ENCODE measurements at places on chromosomes 4 and X.

- DNase-seq = peak; percentile 100
These were observed at the start of gene GTPBP6 for GRCh38 chrX:318739-319578. Gene GTPBP6, minus strand, starts transcription at chrX:318796. Its CDS starts 9 bp downstream, at chrX:318787.

DNA sequence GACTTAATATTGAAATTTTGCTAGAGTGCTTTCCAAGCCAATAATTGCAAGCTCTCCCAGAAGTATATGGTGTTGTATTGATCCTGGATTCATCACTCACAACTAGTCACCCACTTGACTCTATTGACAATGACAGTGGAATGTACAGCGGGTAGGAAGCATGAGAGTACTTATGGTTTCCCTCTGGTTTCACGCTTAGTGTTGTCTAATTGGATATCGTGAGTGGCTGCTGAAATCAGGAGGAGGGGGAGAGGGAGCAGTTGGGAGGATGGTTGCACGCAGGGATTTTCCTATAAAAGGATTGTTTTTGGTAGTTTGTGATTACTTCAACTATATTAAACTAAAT lies 1819.5 kb upstream of the TENM3 start:
- DNase-seq = no peak

DNA sequence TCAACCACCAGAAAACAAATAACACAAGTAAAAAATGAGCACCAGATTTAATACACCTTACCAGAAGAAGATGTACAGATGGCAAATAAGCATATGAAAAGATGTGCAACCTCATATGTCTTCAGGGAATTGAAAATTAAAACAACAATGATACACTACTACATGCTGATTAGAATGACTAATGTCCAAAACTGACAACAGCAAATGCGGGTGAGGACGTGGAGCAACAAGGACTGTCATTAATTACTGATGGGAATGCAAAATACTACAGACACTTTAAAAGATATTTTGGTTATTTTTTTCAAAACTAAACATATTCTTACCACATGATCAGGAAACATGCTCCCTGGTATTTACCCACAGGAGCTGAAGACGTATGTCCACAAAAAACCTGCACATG lies 140.3 kb downstream of the FRYL start:
- DNase-seq = peak; percentile 33

DNA sequence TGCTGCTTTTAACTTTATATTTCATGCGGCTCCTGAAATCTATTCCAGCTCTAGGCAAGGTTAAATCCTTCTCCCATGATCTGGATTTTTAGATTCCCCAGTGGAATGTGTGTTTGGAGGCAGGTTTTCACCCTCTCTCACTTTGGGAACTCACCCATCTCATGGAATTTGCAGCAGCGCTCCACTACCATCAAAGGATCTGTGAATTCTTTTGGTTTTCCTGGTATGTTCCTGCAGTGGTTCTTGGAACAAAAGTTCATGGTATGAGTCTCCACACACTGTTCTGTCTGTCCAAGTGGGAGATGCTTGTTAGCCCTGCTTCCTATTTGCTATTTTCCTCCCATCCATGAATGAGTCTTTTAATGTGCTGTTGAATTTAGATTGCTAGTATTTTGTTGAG lies 14.0 kb downstream of the APOOL start:
- no peak for DNase-seq
